ENCODE measurements at places on chromosomes 4 and X.

- no peak for DNase-seq
Measured at GRCh38 chr4:54378461-54378860, 149.4 kb downstream of the PDGFRA start.

DNA sequence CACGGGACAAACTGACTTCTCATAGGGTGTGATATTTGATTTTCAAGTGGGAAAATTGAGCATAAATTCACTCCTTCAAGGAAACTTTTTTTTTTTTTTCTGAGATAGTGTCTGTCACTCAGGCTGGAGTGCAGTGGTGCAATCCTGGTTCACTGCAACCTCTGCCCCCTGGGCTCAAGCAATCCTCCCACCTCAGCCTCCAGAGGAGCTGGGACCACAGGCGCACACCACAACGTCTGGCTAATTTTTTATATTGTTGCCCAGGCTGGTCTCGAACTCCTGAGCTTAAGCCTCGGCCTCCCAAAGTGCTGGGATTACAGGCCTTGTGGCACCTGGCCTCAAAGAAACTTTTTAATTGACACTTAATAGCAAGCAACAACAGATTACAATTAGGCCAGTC is 13.8 kb downstream of the CLDN34 start:
- no peak for DNase-seq

GRCh38 chr4:3612934-3613333 is 80.7 kb upstream of the LRPAP1 start:
- DNase-seq: no peak

GRCh38 chrX:118884552-118885138 is 61.0 kb downstream of the ZCCHC12 start:
- DNase-seq: no peak

- no peak for DNase-seq
Measured at GRCh38 chrX:121036951-121037350, 10.5 kb upstream of the GLUD2 start.

DNA sequence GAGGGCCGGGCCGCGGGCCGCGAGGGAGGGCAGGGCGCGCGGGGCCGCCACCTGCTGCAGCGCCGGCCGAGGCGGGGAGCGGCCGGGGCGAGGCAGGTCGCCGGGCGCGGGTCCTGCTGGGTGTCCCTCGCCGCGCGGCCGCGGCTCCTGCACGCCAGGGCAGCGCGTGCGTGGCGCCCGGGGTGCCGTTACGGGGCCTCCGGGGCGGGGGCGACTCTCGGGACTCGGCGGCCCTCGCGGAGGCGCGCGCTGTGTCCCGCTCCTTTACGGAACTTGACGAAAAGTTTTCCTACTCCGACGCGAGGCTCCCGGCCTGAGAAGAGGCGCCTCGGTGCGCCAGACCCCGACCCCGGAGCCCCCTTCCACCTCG is 329 bp downstream of the TBC1D14 start:
- peak; percentile 54 for DNase-seq

GRCh38 chrX:10450229-10450958 is 170.0 kb downstream of the MID1 start:
- no peak for DNase-seq

- peak; percentile 80 for DNase-seq
Measured at GRCh38 chr4:1752284-1753041, 31.1 kb downstream of the TACC3 start.

- DNase-seq: no peak
Measured at GRCh38 chrX:47243351-47243750, 10.5 kb downstream of the USP11 start.

DNA sequence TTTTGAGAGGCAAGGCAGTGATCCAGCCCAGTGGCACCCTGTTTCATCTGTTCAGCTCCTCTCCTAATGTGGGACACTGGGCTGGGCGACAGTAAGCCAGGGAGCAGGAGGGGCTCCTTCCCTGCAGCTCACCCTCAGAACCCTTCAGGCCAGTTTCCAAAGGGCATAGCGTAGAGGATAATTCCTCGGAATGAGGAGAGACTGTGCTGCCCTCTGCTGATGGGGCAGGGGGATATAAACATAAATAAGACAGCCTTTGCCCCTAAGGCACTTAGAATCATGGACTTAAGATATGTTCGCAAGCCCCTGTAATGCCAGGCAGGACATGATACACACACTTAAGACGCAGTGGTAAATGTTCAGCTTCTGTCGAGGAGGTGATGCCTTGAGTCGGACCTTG is 27.9 kb upstream of the ZNF185 start:
- no peak for DNase-seq

DNA sequence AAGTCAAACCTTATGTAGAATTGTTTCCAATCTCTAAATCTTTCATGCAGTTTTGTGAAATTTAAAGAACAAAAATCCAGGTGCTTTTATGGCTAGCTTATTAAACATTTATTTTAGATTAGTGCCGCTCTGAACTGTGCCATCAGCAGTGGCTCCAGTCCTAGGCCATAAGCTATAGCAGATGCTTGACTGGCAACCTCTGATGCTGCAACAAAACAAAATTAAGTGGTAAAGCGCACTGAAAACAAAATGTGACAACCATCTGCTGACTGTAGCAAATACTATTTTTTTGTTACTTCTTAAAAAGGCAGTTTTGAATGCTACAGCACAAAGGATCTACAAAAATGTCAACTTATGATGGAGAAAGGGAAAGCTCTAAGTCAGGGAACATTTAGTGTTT is 237.4 kb downstream of the DCLK2 start:
- no peak for DNase-seq

- no peak for DNase-seq
Measured at GRCh38 chr4:184978211-184978610, 40.1 kb upstream of the HELT start.
